ENCODE measurements at places on chromosomes 2 and 18.

DNA sequence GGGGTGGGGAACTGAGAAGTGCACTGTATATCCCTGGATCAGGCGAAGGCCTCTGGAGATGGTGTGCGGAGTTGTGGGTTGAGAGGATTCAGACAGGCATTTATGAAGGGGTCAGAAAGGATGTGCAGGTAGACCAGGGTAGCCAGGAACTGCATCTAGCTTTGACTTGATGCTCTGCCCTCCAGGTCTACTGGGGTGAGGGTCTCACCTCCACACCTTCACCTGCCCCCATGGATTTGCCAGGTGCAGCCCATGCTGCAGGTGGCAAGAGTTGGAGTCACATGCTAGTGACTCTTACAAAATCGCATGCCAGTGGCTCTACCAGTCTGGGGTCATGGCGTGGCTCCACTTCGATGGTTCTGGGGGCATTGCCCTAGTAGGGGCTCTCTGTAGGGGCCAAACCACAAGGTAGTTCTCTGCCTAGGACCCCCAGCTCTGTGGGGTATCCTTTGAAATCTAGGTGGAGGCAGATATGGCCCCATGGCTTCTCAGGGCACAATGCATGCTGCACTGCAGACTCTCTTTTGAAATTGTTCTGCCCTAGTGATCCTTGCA, 18.9 kb upstream of the KCNF1 start:
- no peak for DNase-seq

GRCh38 chr2:128602699-128603101, 284.0 kb upstream of the HS6ST1 start:
- no peak for DNase-seq

DNA sequence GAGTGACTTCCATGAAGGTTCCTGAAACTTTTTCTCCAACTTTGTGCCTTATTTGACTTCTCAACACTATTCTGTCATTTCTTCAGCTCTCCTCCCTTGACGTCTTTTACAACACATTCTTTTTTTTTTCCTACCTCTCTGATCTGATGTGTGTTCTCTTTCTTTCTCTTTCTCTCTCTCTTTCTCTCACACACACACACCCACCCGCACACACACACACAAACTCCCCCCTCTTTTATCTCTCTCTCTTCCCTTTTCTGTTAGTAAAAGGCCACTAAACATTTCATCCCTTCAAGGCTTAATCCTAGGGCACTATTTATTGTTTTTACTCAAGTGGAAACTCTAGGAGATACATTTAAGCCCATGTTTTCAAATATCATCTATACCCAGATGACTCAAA, 107.8 kb upstream of the CNTNAP5 start:
- DNase-seq: no peak

GRCh38 chr2:128490881-128491691, 172.4 kb upstream of the HS6ST1 start:
- no peak for DNase-seq

- no peak for DNase-seq
Observed at GRCh38 chr18:55382277-55382805, 205.7 kb downstream of the TCF4 start.

DNA sequence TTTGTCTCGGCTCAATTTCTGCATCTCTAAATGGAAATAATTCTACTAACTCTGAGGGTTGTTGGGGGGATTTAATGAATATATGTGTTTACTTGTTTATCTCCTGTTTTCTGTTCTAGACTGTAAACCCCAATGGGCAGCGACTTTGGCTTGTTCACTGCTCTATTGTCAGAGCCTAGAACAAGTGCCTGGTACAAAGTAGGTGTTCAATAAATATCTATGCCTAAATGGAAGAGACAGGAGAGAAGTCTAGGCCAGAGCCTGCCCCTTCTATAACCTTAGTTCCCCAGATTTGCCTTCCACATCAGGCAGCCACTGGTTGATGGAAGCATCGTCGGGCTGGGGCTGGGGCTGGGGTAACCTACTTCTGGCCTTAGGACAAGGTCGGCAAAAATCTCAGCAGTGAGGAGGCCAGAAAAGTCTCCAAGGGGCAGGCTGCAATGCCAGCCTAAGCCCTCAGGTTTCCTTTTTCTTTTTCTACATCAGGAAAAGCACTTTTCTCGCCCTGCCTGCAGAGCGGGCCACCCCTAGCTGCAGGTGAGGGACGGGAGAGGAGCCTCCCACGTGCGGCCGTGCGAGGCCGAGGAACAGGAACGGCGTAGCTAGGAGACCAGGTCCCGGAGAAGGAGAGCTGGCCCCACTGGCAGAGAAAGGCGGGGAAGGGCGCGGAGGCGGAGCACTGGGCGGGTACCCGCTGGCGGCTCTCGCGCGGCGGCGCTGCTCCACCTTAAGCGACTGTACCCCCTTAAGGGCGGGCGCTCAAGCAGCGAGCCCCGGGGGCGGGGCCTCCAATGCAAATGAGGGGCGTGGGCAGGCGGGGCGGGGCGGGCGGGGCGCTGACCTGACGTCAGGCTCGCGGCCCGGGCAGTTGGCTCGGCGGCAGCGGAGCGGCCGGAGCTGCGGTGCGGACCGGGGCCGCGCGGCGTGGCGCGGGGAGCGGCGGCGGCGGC, at the start of gene CNNM4:
CNNM4 (plus strand) TSS at position 867 of the 950 bp plus-strand sequence. CDS start 98 bp downstream, outside the sequence.
- peak; percentile 89 for DNase-seq

DNA sequence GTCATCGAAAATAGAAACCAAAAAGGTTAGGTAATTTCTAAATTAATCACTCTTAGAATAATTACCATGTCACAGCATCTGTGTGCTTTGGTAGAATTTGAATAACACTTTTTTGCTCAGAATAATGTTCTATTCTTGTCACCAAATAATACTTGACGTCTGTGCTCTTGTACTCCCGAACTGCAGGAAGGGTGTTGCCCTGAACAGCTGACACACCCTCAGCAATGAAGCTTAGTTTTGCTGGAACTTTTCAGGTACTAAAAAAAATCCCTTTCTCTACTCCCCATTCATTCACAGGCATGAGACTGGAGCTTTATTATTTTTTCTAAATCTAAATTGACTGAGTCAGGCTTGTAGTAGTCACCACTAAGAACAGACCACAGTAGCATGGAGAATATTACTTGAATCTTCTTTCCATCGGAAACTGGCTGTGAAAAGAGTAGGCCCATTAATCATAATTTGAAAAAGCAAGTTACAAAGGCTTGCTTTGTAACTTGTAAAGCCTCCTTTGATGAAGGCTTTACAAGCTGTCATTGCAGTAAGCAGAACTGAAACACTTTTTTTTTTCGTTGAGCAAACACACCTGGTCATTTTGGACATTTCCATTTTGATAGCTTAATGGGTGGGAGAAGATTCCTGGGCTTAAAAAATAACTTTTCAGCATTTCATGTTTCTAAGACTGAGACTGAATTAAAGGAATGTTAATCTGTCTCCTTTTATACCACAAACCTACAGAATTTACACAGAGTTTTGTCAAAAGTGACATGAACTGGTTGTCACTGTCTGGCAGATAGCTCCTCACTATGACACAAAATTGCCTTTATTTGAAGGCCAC, 70.3 kb upstream of the PELI1 start:
- no peak for DNase-seq

DNA sequence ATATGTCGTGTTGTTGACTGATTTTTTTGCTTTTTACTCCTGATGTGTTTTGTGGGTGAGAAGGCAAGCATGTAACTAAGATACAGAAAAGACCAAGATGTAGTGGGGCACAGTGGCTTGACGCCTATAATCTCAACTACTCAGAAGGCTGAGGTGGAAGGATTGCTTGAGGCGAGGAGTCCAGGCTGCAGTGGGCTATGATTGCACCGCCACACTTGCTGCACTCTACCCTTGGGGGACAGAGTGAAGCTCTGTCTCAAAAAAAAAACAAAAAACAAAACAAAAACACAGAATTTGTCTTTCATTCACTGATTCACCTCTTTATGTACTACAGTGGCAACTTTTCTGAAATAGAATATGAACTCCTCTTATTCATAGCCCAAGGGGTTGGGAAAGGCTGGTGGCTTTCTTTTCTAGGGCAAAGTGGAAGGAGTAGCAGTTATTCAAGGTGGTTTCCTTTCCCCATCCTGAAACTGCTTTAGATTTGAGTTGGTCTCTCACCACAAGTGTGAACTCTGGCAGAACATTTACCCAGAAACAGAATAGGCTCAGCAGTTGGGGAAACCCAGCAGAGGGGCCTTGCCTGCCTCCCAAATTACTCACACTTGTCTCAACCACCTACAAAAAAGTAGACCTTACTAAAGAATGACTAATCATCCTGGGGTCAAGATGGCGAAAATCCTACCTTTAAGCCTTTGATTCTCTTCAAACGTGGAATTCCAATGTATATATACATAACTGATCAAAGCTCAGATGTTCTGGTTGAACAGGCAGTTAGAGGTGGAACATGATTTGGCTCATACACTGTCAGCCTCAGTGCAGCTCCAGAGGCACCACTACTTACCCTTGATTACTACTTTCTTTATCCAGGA, 6.5 kb downstream of the TANK start:
- no peak for DNase-seq

DNA sequence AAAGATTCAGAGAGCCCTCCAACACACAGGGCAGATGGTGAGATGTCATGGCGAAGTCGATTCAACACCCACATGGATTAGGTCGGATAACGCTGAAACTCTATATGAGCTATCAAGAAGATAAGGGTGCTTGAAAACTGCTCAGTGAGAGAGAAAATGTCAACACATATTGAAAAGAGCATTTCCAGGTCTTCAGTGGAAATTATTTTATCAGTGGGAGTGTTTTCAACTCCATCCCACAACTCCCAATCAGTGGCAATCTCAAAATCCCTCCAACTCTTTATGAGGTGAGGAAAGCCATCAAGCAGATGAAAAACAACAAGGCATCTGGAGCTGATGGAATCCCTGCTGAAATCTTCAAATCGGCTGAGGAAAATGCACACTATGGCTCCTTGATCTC, 104.5 kb upstream of the KLHL14 start:
- DNase-seq: no peak

DNA sequence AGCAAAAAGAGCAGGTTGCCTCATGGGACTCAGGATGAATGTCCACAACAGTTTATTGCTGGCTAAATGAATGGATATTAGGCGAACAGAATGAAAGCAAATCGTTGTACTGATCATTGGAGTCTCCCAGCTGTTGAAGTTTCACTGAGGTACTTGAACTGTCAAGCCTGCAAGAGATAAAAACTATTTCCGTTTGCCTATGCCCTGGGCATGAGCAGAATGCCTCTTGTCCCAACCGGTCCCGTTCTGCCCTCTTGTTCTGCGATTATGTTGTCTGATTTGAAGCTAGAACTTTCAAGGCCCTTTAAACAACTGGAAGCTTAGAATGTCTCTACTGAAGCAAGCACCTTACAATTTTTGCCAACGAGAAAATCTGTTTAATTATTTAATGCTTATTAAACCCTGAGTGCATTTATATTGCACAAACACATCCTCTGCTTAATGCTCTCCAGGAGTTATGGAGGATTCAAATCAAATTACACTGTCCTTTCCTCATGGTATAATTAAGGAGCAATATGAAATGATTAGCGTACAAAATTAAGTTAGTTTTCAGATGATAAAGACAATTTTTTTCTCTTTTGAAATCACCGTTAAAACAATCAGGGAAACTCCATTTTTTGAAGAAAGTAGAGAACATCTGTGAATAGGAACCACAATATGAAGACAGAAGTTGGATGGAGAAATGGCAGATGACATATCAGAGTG, 17.7 kb downstream of the QPCT start:
- no peak for DNase-seq

DNA sequence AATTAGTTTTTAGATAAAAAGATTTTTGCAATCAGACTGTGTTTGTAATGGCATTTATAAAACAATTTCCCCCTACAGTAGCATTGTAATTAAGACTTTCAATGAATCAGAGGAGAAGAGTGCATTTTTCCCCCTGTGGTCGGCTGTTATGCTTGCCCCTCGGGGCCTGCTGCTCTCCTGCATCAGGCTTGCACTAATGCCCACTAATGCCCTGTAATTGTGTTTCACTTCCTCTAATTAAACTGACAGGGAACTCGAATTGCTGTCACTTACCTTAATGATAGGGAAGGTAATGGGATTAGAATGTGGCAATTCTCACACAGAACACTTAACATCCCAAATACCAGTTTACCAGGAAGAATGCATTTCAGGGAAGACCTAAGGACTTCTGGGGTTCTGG, 61.2 kb upstream of the LRRTM1 start:
- no peak for DNase-seq

- no peak for DNase-seq
Observed at GRCh38 chr2:28068088-28068487, 177.6 kb downstream of the BABAM2 start.

DNA sequence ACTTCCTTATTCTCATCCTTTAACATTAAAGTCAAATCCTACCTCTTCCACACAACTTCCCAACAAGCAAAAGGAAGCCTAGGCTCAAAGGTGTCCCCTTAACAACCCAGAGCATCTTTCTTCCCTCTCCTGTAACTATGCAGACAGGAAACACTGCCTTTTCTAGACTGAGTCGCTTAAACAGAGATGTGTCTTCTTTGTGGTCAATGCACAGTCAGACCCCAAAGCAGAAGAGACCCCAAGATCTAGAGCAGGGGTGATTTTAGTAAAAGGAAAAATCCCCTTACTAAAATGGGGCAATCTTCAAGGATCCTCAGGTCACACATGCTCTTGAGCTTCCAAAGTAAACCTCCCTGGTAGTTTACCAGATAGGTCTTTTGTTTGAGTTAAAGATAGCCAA, 86.6 kb upstream of the POMC start:
- no peak for DNase-seq

DNA sequence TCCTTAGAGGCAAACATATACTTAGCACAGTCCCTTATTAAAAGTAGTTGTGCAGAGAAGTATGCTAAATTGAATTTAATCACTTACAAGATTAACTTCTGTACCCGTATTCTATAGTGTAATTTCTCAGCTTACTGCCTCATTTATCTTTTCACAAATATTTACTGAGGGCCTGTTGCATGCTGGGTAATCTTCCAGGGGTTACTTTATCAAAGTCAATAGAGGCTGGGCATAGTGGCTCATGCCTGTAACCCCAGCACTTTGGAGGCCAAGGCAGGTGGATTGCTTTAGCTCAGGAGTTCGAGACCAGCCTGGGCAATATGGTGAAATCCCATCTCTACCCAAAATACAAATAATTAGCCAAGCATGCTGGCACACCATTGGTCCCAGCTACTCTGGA, 111.7 kb upstream of the RAB27B start:
- DNase-seq: no peak

- no peak for DNase-seq
Observed at GRCh38 chr2:199455545-199456382, 2.0 kb downstream of the SATB2 start.

GRCh38 chr2:11079136-11079824, 76.0 kb upstream of the SLC66A3 start:
- no peak for DNase-seq

- DNase-seq: no peak
Observed at GRCh38 chr2:24958411-24958935, 13.3 kb downstream of the DNAJC27 start.

DNA sequence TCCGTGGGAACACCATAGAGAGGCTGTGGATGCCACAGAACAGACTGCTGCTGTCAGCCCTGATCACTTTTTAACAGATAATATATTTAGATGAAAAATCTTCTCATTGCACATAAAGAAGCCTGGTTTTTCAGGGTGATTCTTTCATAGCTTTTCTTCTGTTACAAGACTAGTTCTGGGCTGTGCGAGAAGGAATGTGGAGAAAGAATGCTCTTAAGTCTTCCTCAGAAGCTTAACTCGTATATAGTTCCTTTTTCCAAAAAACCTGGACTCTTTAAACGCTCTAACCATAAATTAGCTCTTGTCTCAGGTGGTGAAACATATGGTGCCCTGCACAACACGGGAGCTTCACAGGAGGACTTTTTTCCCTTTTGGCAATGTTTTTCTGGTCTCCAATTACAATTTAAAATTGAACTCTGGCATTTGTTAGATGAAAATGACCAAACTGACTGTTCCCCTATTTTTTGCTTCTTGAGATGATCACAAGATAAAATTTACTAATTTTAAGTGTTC, 125.9 kb upstream of the SMAD7 start:
- DNase-seq: no peak

- DNase-seq: no peak
Observed at GRCh38 chr2:127671557-127672302, 3.6 kb downstream of the LIMS2 start.

Data from amniotic stem cell (primary cell).